ENCODE measurements at places on chromosomes 13 and 19.

GRCh38 chr13:106102786-106103185, 432.7 kb downstream of the EFNB2 start:
- DNase-seq: no peak

DNA sequence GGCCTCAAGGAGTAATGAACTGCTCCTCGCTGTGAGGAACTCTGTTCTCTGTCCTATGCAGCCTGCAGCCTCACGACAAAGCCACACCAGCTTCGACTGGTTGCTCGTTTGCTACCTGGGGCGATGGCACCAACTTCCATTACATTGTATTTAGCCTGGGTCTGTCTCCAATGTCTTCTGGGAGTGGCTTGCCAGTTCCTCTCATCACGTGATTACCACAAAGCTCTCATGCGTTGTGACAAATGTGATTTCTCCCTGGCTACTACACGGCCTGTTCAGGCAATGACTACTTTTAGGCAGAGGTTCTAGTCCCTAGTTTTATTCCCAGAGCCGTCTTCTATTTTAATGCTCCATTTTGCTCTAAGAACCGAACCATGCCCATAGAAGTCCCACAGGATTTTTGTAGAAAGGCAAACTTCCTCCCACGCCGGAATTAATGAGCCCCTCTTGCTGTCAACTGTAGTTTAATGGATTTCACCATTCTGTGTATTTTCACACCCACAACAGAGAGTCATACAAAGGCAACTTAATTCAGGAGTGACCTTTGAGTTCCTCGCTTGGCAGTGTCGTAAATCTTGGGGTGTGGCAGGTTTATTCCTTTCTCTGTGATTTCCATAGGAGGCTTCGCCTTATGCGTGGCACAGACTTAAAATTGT, 351.9 kb downstream of the EFNB2 start:
- DNase-seq: no peak

- no peak for DNase-seq
Measured at GRCh38 chr13:75934889-75935288, 298.8 kb downstream of the LMO7 start.

- no peak for DNase-seq
Measured at GRCh38 chr13:62251734-62252133, 836.1 kb upstream of the PCDH20 start.

- no peak for DNase-seq
Measured at GRCh38 chr19:3075605-3076431, 13.5 kb upstream of the TLE5 start.

GRCh38 chr19:18173054-18173571, 500 bp upstream of the IFI30 start:
- no peak for DNase-seq

DNA sequence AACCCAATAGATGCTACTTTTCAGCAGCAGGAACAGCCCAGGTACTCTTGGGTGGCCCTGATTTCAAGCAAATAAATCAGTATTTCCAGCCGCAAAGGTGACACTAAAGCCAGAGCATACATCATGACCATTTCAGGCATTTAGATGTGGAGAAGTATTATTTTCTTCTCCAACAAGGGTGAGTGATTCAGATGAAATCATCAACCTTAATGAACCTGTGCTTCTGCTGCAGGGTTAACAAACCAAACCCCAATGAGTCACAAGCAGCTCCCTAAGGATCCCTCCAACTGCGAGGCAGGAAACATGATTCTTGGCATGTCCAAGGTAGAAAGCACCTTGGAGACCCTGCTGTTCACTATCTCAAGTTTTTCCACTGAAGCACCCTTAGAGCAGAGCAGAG, 32.7 kb downstream of the MBNL2 start:
- DNase-seq: no peak

Measured in type B pancreatic cell (in vitro differentiated cells).